Left renal pelvis (tissue), 4 donors: ENCODE measurements at places on chromosomes 7 and 10. TPM values are rescaled to one million over a fixed set of nuclear protein-coding genes. Genes with fewer than 3 reads are reported as not detected.

Gene RAPGEF5
- polyA plus RNA-seq: 37.5 TPM

Gene SMO
- 148 TPM for polyA plus RNA-seq

Gene SMC3
- 99.5 TPM for polyA plus RNA-seq

Gene ANKRD7
- polyA plus RNA-seq: 0.44 TPM

Gene HOXA9
- polyA plus RNA-seq: 111 TPM

Gene ADAM12
- 23.1 TPM for polyA plus RNA-seq

Gene LRMDA
- polyA plus RNA-seq: 17.1 TPM

Gene TWIST1
- 10.4 TPM for polyA plus RNA-seq

Gene NUTM2E
- not detected for polyA plus RNA-seq

- no peak for DNase-seq
Measured at GRCh38 chr10:50585921-50586739, 37.6 kb downstream of the SGMS1 start.

- DNase-seq: no peak
Measured at GRCh38 chr10:116170815-116171250, 102.2 kb downstream of the GFRA1 start.

- DNase-seq: peak; percentile 53
Measured at GRCh38 chr7:34320926-34321661, 336.9 kb upstream of the NPSR1 start.

GRCh38 chr10:35765066-35765527, 123.0 kb upstream of the FZD8 start:
- DNase-seq: no peak

- no peak for DNase-seq
Measured at GRCh38 chr7:155226261-155227003, 71.2 kb upstream of the INSIG1 start.

DNA sequence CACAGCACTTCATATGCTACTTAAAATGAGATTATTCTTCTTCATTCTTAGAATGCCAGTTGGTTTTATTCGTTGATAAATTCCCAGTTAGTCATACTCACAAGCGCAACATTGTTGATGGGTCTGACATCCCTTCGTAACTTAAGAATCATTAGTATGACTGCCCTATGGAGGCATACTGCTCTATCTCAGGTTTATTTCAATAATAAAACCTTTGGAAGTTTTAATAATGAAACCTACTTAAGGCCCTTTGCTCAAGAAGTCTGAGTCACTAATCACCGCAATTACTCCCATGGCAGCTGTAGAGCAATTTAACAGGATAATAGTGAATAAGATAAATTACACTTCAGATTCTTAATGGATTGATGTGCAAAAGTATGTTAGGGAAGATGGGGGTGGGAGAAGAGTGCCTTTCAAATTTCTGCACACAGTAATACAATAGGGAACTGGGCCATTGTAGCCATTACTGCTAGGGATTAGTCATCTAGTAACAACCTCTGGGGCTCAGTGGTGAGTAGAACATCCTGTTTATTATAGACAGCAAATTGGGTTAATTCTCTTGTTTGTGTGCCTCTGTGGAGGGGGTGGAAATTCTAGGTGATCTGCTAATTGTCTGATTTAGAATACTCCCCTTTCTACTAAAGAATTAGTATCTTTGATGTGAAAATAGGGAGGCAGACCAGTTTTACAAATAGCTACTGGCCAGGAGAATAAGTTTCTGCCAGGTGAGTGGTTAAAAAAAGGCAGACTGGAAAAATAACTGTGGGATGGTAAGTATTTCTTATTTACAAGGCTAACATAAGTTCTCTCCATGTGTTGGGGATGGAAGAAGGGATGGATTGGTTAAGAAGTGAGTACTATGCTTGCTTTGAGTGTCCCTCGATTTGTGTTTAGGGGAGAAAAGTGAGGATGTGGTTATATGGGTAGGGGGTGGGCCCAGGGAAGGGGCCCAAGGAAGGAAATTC, 74.5 kb upstream of the VKORC1L1 start:
- DNase-seq: no peak

- DNase-seq: no peak
Measured at GRCh38 chr10:124117511-124117785, 24.1 kb upstream of the CHST15 start.

- no peak for DNase-seq
Measured at GRCh38 chr10:52483587-52483986, 169.5 kb downstream of the DKK1 start.

DNA sequence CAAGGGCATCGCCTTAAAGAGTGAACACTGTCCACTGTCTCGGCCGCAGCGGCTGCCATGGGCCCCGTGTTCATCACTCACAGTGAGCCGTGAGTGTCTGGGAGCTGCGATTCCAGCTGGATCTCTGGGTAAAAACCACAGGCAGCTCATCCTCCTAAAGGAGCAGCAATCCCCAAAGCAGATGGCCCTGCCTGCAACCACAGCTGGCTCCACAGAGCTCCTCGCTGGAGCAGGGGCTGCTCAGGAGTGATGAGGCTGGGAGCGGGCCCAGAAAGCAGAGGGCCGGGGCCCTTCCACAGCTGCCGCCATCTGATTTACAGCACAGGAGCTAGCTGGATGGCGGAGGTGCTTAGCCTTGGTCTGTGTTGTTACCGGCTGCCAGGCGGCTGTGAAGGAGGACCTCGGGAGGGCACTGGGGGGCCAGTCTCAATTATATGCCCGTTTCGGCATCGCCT, 6.6 kb upstream of the TMEM184A start:
- no peak for DNase-seq

GRCh38 chr10:128091636-128092210, 34.5 kb downstream of the MKI67 start:
- DNase-seq: no peak

- DNase-seq: no peak
Measured at GRCh38 chr10:77987671-77988255, 41.6 kb downstream of the POLR3A start.

DNA sequence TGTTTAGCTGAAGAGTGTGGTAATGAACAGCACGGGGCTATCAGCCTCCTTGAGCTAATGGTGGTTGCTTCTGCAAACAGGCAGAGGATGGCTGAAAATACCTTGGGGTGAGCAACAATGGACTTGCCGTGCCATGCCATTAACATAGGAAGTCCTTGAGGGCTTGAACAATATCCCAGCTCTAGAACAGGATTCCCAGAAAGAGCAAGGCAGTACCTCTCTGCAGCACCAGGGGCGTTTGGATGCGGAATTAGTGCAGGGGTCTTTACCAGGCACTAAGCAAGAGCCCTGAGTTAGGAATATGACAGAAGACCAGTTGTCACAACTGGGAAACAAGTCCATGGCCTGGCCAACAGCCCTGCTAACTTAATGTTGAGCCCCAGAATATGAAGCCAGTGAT, 143.2 kb upstream of the COBL start:
- no peak for DNase-seq

DNA sequence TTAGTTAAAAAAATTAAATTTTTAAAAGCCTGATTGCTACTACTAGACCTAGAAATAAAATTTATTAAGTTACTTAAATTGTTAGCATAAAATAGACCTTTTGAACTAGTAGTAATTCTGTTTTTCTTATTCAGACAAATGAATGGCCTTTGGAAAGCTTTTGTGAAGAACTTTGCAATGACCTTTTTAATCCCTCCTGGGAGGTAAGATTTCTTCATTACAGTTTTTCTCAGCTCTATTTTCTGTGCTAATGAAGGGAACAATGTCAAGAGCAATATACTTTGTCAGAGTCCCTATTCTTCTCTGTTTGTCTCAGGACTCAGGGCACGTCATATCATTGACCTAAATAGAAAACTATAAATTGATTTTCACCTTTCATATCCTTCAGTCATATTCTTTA, 33.5 kb downstream of the BTAF1 start:
- no peak for DNase-seq

DNA sequence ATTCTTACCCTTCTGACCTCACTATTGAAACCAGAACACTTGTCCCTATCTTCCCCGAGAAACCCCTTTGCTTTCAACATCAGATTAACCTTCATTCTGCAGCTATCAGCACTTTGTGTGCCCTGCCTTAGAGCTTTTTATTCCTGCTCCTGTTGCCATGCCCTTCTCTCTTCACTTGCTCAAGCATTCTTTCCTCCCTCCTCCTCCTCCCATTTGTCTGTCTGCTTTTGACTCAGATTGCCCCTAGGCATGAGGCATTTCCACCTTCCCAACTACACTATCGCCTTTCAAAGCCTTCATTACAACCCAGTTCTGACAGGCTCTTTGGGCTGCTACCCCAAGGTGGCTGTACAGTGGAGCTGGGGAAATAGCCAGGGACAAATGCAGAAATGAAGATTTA, 143.3 kb downstream of the SLC25A13 start:
- no peak for DNase-seq

DNA sequence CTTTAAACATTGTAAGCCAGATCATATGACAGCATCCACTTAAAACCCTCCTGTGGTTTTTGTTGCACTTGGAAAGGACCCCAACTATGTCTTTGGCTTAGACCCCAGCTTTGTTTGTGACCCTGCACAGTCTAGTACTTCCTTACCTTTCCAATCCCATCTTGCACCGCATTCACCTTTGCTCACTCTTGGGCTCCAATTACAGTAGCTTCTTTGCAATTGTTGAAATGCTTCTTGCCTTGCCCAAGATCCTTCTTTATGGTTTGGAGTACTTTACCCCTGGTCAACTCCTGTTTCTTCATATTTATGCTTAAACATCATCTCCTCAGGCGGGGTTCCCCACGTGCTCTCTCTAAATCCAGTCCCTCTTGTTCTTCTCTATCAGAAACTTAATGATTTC, 162.6 kb downstream of the PTEN start:
- DNase-seq: no peak

DNA sequence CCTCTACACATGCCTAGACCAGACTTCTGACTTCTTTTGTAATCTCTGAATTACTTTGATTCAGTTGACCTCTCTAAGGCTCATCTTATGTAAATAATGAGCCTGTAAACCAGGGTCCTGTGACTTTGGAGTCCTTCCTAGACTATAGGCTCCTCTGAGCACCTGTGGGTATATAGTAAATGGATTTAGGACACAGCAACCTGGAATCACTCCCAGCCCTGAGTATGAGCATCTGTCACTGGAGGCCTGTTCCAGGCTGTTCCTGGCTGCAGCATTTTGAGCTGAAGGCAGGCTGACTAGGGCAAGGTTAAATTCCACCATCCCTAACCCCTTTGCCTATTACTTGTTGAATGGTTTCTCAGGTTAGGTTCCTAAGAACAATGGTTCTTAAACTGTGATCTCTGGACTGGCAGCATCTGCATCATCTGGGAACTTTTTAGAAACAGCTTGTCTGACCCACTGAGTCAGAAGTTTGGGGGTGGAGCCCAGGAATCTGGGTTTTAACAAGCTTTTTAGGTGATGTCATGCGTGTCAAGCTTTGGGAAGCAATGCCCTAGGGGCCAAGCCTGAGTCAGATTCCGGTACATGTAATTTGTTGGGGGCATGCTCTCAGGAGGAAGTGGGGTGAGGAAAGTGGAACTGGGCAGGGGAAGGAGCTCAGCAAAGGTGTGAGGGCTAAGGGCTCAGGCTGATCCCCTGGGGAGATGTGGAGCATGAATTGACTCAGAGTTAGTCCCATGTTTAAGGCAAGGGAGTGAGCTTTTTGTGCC, 28.2 kb downstream of the MINDY4 start:
- no peak for DNase-seq

DNA sequence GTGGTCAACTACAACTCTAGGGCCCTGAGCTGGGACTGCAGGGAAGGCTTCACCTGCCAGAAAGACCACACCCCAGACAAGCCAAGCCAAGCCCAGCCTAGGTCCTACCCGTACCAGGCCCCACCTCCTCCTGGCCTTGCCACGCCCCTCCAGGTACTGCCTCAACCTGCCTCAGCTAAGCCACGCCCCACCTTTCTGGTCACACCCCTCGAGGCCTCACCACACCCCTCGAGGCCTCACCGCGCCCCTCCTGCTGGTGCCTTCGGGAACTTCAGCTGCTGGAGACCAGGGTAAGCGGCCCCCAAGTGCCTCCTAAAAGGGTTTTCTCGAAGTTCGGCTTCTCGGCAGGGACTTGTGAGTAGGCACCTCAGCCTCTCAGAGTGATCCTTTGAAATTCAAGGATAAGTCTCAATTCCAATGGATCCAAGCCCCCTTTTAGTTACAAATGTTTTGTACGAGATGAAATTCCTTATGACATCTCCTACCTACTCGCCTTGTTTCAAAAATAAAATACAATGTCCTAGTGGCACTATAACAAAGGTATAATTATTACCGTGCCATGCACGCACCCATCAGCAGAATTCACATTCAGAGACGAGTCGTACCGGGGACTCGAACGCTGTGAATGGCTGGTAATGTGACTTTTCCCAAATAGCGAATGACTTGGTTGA, 171.2 kb downstream of the ARHGAP21 start:
- no peak for DNase-seq

DNA sequence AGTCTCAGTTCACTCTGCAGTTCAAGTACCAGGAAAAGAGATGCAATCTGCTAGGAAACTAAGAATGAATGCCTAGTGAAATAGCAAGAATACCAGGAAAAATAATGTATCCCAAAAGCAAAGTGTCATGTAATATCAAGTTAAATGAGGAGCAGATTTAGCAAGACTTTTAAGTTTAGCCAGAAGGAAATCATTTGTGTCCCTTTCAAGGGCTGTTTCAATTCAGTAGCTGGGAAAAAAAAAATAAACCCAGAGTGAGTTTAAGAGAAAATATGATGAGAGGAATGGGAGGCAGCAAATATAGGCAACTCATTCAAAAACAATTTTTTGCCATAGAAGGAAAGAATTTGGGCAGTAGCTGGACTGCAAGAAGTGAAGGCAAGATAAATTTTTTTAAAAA, 135.8 kb downstream of the DGKB start:
- no peak for DNase-seq
